ENCODE measurements at places on chromosomes 4 and X.

DNA sequence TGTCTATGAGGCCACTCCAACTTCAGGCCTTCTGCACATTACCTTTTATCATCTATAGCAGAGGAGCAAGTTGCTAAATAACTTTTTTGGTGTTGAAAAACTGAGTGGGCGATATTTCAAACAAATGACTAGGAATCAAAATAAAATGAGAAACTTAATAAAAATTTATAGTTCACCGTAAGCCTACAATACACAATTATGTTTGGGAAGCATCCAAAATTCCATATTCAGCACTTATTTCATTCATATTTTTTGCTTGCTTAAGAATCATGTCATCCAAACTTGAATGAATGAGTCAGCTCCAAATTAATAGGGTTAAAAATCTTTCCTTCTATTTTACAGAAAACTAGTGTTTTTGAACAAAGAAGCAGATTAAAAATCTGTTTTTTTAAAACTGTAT is 119.1 kb downstream of the SH3RF1 start:
- no peak for DNase-seq

DNA sequence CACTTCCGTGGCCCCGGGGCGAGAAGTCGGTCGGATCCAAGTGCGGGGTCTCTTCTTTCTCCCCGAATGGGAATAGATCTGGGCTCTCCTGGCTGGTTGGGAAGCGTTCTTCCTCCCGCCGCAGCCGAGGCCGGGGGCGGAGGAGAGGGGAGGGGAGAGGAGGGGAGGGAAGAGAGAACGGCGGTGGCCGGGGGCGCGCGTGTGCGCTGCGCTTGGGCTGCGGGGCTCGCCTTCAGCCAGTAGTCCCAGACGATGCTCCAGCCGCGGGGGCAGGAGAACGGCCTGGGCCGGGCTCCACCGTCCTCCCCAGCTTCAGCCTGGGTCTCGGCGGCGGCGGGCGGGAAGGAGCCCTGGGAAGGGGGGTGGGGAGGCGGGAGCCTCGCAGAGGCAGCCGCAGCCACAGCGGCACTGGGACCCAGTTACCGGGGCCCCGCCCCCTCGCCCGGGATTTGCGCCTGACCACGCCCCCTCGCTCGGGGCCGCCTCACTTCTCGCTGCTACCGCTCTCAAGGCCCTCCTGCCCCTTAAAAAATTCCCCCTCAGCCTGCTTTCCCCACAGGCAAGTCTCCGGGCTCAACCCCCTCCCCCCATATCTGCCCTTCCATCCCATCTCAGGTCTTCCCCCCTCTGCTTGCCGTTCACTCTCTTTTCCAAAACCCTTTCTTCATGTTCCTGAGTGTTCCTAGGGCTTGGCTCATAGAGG is at the start of gene FGD1:
TSS of gene FGD1 (minus strand) at position 421 of the 703 bp plus-strand sequence. CDS start 802 bp downstream, outside the sequence.
- DNase-seq = no peak

GRCh38 chr4:51843309-51844152 is 578 bp downstream of the DCUN1D4 start:
- no peak for DNase-seq

GRCh38 chr4:139533511-139533910 is 22.5 kb downstream of the SETD7 start:
- DNase-seq = no peak

- DNase-seq = no peak
Measured at GRCh38 chr4:2948895-2949781, 14.1 kb downstream of the NOP14 start.

GRCh38 chr4:52172166-52172565 is 121.1 kb downstream of the SPATA18 start:
- DNase-seq = no peak
